ENCODE measurements at places on chromosomes 7 and 10.

DNA sequence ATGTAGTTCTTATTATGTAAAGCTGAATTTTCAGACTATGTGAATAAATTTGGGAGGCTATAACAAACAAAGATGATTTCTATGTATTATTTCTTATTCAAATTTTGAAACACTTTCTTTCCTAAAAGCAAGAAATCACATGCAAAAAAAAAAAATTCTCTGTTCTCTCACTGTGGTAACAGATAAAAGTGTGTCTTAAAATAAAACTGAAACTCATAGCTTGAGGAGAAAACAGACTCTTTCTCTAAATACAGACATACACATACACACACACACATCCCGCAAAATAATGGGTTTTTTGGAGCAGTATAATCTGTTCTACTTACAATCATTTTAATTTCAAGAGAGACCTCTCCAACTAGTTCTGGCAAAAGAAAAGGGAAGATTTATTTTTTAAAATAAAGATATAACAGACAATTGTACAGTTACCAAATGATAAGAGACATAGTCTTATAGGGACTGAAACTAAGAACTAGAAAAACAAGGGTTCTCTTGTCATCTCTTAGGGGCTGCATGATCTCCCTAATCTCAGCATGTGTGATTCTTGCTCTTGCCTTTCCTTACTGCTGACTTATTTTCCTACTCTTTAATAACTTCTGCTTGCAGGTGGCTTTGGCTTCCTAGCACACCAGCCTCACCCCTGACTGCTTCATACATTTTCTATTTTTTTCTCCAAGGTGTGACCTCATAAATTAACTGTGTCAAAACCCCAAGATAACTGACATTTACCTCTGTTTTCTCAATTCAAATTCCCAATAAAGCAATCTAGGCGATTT, 483.5 kb upstream of the POT1 start:
- H3K36me3 ChIP-seq: no peaks in the 10 kb centered on the region
- DNase-seq: no peak
- no peaks in the 10 kb centered on the region for H3K4me1 ChIP-seq
- H3K4me3 ChIP-seq: no peak overlapping the region
- H3K27me3 ChIP-seq: no peaks in the 10 kb centered on the region

- H3K27ac ChIP-seq: no peak overlapping the region
- H3K4me1 ChIP-seq: peaks cover 8% of the 10 kb centered on the region
- peak overlapping the region; percentile 74 for H3K4me3 ChIP-seq
- H3K27me3 ChIP-seq: no peaks in the 10 kb centered on the region
- DNase-seq: no peak
- peaks cover 14% of the 10 kb centered on the region for H3K36me3 ChIP-seq
Observed at GRCh38 chr7:45919231-45919784, 1.8 kb downstream of the IGFBP3 start.

DNA sequence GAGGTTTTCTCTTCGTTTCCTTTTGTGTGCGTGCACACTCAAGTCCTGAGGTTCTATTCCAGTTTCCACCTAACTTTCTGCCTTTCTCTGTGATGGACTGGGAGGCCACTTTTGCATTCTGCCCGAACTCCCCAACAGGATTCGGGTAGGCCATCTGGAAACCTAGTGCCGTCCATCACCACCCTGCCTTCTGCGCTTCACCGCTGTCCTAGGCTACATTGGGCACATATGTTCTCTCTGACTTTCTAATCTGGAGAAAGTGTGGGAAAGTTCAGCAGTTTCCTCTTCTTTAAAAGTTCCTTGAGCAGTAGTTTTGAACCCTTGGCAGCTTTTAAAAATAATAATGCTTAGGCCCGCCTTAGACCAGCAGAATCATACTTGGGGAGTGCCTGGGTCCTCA, 46.8 kb downstream of the SHH start:
- no peaks in the 10 kb centered on the region for H3K27me3 ChIP-seq
- H3K4me1 ChIP-seq: peaks cover 3% of the 10 kb centered on the region
- H3K36me3 ChIP-seq: peaks cover 35% of the 10 kb centered on the region
- no peak overlapping the region for H3K4me3 ChIP-seq

DNA sequence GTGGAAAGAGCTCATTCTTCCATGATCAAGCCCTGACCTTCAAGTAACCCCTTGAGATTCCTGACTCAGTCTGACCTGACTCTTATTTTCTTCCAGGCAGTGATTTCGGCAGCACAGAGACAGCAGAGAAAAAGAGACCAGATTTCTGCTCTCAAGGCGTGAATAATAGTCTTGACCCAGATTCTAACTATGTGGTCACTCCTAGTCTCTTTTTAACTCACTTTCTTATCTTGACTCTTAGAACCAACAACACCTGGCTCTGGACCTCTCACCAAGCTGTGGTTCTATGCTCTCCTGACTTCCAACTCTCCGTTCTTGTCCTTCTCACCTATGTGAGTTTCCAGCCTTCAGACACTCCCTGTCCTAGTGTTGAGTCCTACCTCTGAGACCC, 36.9 kb upstream of the KDM7A start:
- no peak overlapping the region for H3K4me3 ChIP-seq
- no peak overlapping the region for H3K27ac ChIP-seq
- no peaks in the 10 kb centered on the region for H3K27me3 ChIP-seq
- H3K36me3 ChIP-seq: no peaks in the 10 kb centered on the region
- no peak for DNase-seq
- no peaks in the 10 kb centered on the region for H3K4me1 ChIP-seq

GRCh38 chr7:140160308-140160707, 16.5 kb downstream of the KDM7A start:
- H3K4me1 ChIP-seq: no peaks in the 10 kb centered on the region
- H3K27me3 ChIP-seq: no peaks in the 10 kb centered on the region
- DNase-seq: no peak
- no peaks in the 10 kb centered on the region for H3K36me3 ChIP-seq

DNA sequence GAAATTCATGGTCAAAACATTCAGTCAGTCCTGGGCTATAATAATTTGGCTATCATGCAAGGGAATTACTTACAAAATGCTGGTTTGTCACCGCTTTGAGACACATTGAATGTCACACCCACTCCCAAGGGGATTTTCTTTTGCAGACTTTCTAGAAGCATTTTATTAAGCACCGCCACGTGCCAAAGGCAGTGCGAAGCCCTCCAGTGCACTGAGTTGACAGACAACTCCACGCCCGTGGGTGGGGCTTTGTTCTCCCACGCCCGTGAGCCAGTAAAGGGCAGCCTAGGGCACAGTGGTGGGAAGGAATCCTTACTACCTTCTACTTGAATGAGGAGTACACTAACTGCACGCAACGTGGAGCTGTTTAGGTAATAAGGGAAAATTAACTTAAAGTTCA, 515.8 kb downstream of the KCNMA1 start:
- no peak overlapping the region for H3K4me3 ChIP-seq
- peaks cover 5% of the 10 kb centered on the region for H3K4me1 ChIP-seq
- no peaks in the 10 kb centered on the region for H3K36me3 ChIP-seq
- H3K27ac ChIP-seq: no peak overlapping the region
- no peaks in the 10 kb centered on the region for H3K27me3 ChIP-seq
- DNase-seq: no peak

- DNase-seq: no peak
- H3K36me3 ChIP-seq: no peaks in the 10 kb centered on the region
- H3K27me3 ChIP-seq: no peaks in the 10 kb centered on the region
- H3K4me3 ChIP-seq: no peak overlapping the region
Observed at GRCh38 chr7:115701141-115701540, 329.4 kb downstream of the TFEC start.

DNA sequence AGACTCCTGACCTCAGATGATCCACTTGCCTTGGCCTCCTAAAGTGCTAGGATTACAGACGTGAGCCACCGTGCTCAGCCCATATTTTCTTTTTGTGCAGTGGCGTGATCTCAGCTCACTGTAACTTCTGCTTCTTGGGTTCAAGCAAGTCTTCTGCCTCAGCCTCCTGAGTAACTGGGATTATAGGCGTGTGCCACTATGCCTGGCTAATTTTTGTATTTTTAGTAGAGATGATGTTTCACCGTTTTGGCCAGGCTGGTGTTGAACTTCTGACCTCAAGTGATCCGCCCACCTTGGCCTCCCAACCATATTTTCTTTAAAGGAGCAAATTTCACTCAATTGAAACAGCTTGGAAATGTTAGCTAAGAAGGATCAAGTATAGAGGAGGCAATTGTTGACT, 16.5 kb downstream of the GBF1 start:
- no peak overlapping the region for H3K4me3 ChIP-seq
- peaks cover 28% of the 10 kb centered on the region for H3K4me1 ChIP-seq
- H3K27ac ChIP-seq: no peak overlapping the region
- no peaks in the 10 kb centered on the region for H3K27me3 ChIP-seq
- DNase-seq: no peak

GRCh38 chr10:4688601-4689000, 137.4 kb upstream of the AKR1E2 start:
- H3K36me3 ChIP-seq: no peaks in the 10 kb centered on the region
- no peak overlapping the region for H3K27ac ChIP-seq
- DNase-seq: no peak
- no peaks in the 10 kb centered on the region for H3K27me3 ChIP-seq
- H3K4me1 ChIP-seq: no peaks in the 10 kb centered on the region

- DNase-seq: no peak
- no peak overlapping the region for H3K4me3 ChIP-seq
- H3K27ac ChIP-seq: no peak overlapping the region
Observed at GRCh38 chr10:61470740-61471139, 17.6 kb upstream of the TMEM26 start.

GRCh38 chr10:60009276-60009675, 102.9 kb upstream of the CCDC6 start:
- H3K36me3 ChIP-seq: no peaks in the 10 kb centered on the region
- H3K27me3 ChIP-seq: no peaks in the 10 kb centered on the region
- no peak overlapping the region for H3K27ac ChIP-seq
- no peak for DNase-seq
- no peak overlapping the region for H3K4me3 ChIP-seq

DNA sequence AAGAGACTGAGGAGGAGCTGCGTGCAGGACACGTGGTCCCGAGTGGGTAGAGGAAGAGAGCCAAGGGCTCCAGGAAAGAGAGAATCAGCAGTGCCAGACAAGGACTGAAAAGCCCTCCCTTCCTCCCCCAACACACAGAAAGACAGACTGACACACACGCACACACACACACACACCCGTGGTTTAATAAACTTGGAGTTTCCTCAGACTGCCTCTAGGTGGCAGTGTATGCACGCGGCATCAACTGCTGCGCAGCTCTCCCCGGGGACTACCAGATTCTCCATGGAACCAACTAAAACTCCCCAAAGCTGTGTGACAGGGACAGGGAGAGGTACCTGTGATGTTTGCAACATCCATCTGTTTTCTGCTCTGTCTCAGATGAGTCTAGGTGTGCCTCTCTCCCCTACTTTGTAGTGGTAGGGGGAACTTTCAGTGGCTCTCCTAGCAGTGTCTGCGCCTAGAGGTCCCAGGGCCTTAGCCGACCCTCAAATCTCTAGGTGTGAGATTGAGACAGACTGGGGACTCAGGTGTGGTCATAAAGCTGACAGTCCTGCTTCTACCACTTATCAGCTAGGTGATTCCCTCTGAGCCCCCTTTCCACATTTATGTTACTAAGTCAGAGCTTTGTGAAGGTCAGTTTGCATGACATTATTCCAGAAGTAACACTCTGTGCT, 9.3 kb upstream of the TSPAN14 start:
- no peaks in the 10 kb centered on the region for H3K27me3 ChIP-seq
- no peak overlapping the region for H3K27ac ChIP-seq
- no peak for DNase-seq
- H3K4me1 ChIP-seq: no peaks in the 10 kb centered on the region

- DNase-seq: no peak
- H3K36me3 ChIP-seq: no peaks in the 10 kb centered on the region
- H3K27ac ChIP-seq: no peak overlapping the region
- no peaks in the 10 kb centered on the region for H3K4me1 ChIP-seq
- no peaks in the 10 kb centered on the region for H3K27me3 ChIP-seq
- no peak overlapping the region for H3K4me3 ChIP-seq
Observed at GRCh38 chr7:43164757-43165156, 52.3 kb downstream of the HECW1 start.

DNA sequence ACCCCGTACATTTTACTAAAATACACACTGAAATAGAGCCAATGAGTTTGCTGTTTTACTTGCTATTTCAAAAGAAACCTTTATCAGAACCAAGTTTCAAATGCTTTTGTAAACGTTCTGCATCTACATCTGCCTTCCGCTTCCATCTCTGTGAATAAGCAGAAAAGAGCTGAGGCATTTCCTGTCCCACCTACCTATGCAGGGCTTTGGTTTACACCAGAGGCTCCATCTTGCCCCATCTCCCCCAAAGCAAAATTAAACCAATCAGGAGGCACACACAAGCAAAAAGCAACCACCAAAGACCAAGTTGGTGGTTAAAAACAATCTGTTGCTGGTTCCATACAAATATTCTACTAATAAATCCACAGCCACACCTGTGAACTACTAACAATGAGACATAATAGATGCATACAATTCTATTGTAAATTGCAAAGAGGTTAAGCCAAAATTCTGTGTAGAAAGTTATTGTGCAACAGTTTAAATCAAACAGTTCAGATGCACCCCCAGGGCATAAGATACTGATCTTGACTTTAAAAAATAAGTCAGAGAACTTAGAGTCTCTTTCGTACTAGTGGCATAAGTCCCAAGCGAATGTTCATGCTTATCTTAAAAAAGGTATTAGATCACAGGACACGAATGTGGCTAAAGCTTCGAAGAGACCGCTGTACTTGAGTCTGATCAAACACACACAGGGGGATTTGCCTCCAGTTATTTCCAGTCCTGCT, 83.9 kb downstream of the FGFR2 start:
- no peak overlapping the region for H3K4me3 ChIP-seq
- H3K4me1 ChIP-seq: no peaks in the 10 kb centered on the region
- no peak overlapping the region for H3K27ac ChIP-seq
- H3K27me3 ChIP-seq: no peaks in the 10 kb centered on the region
- no peak for DNase-seq
- H3K36me3 ChIP-seq: no peaks in the 10 kb centered on the region

GRCh38 chr7:106966121-106966520, 78.4 kb upstream of the PRKAR2B start:
- H3K27ac ChIP-seq: no peak overlapping the region
- H3K4me1 ChIP-seq: no peaks in the 10 kb centered on the region
- no peaks in the 10 kb centered on the region for H3K36me3 ChIP-seq
- H3K27me3 ChIP-seq: no peaks in the 10 kb centered on the region

DNA sequence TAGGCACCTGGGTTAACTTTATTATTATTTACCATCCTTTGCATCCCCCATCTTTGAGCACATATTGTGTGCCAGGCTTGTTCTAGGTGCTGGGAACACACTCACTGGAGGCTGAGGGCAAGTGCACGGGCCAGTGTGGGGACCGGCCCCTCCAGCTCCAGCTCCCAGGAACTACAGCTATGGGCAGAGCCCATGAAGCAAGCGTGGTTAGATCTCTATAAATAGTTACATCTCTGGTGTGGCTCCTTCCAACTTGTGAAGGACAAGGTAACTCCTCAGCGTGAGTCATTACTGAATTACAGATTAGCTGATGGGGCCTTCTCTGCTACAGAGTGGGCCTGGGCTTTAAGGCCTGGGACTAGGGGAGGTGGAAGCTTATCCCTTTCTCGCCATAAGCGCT, 583.5 kb downstream of the SDK1 start:
- H3K4me3 ChIP-seq: no peak overlapping the region
- no peak for DNase-seq
- no peaks in the 10 kb centered on the region for H3K27me3 ChIP-seq
- H3K4me1 ChIP-seq: no peaks in the 10 kb centered on the region
- no peaks in the 10 kb centered on the region for H3K36me3 ChIP-seq

- H3K4me3 ChIP-seq: no peak overlapping the region
- H3K4me1 ChIP-seq: peaks cover 8% of the 10 kb centered on the region
- peaks cover 18% of the 10 kb centered on the region for H3K36me3 ChIP-seq
- H3K27ac ChIP-seq: no peak overlapping the region
- no peaks in the 10 kb centered on the region for H3K27me3 ChIP-seq
Observed at GRCh38 chr7:55512635-55513191, 59.6 kb downstream of the VOPP1 start.
